ENCODE measurements at places on chromosomes 6 and 20. TPM values are rescaled to one million over a fixed set of nuclear protein-coding genes. Genes with fewer than 3 reads are reported as not detected.

The TRIM31 gene
- polyA plus RNA-seq = not detected

The CYP24A1 gene
- not detected for polyA plus RNA-seq

The ULBP3 gene
- 2.3 TPM for polyA plus RNA-seq

The CFB gene
- 19.1 TPM for polyA plus RNA-seq

The SLC22A3 gene
- polyA plus RNA-seq = 13.5 TPM

The EEF1A2 gene
- polyA plus RNA-seq = 1.3 TPM

The PGK2 gene
- polyA plus RNA-seq = not detected

The SLC35F1 gene
- polyA plus RNA-seq = 0.10 TPM
